ENCODE measurements at places on chromosomes 11 and 22.

DNA sequence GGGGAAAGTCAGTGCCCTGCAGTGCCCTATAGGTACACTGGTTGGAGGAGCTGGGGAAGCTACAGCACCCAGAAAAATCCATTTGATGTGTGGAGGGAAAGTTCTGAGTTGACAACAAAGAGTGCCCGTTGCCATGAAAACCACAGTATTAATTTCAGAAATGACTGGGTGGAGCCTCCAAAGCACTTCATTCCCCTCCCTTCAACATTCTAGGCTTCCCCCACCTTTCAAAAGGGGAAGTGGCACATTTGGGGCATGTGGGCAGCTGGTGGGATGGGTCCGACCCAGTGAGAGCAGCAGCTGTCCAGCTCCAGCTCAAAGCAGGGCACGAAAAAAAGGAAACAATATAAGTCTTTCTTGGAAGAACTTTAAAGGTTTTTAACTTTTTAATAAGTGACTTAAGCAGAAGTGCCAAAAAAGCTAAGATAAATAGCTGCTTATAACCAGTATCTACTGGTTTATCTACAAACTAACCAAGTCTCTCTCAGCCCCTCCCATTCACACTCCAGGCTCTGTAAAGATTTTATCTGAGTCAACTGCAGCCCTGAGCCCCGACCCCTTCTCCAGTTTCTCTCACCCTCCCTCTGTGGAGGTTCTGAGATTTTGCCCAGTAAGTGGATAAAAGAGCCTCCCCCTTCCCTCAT lies 9.0 kb upstream of the AHNAK start:
- no peak for DNase-seq
- H3K27me3 ChIP-seq = no peaks in the 10 kb centered on the region
- H3K36me3 ChIP-seq = peaks cover 5% of the 10 kb centered on the region
- H3K27ac ChIP-seq = peak overlapping the region; percentile 94
- peaks cover 92% of the 10 kb centered on the region for H3K4me1 ChIP-seq

- DNase-seq = no peak
- no peak overlapping the region for H3K27ac ChIP-seq
- H3K36me3 ChIP-seq = no peaks in the 10 kb centered on the region
- H3K4me3 ChIP-seq = no peak overlapping the region
Measured at GRCh38 chr11:35253237-35253636, 114.3 kb downstream of the CD44 start.

GRCh38 chr11:68173926-68174325 lies 39.2 kb downstream of the KMT5B start:
- peaks cover 34% of the 10 kb centered on the region for H3K36me3 ChIP-seq
- no peaks in the 10 kb centered on the region for H3K27me3 ChIP-seq
- H3K27ac ChIP-seq = no peak overlapping the region
- no peak for DNase-seq

GRCh38 chr22:47804281-47804680 lies 1041.8 kb downstream of the TBC1D22A start:
- no peak for DNase-seq
- H3K4me1 ChIP-seq = no peaks in the 10 kb centered on the region
- H3K4me3 ChIP-seq = no peak overlapping the region
- no peak overlapping the region for H3K27ac ChIP-seq

- H3K4me1 ChIP-seq = no peaks in the 10 kb centered on the region
- no peaks in the 10 kb centered on the region for H3K27me3 ChIP-seq
- DNase-seq = no peak
- H3K27ac ChIP-seq = no peak overlapping the region
- H3K36me3 ChIP-seq = no peaks in the 10 kb centered on the region
Measured at GRCh38 chr22:42202669-42203068, 67.8 kb downstream of the TCF20 start.

DNA sequence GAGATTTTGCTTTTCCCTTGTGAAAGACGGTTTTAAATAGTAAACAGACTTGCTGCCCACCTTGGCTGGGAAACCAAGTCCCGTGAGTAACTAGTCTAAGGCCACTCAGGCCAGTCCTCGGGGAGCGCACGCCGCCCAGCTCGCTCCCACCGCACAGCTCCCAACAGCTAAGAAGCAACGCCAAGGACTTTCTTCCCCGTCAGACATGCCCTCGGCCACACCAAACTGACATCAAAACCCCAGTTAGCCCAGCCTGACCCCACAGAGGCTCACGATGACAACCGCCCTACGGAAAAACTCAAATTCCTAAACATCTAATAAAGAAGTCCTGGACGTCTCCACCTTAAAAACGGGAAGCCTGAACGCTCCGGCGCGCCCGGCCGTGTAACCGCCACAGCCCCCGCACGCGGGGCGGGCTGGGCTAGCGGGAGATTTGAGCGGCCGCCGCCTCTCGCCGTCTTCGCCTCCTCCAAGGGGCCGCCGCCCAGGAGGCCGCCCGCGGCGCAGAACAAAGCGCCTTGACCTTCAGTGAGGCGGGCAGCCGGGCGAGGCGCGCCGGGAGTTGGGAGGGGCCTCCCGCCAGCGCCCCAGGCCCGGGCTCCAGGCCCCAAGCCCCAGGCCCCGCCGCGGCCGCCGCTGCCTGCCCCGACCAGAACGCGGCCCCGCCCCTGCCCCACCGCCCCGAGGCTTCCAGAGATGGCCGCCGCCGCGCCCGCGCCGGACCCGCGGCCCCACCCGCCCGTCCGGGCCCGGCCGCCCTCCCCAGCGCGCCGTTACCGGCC lies 486 bp downstream of the NAP1L4 start:
- peak overlapping the region; percentile 97 for H3K27ac ChIP-seq
- no peaks in the 10 kb centered on the region for H3K36me3 ChIP-seq
- H3K27me3 ChIP-seq = no peaks in the 10 kb centered on the region
- peaks cover 35% of the 10 kb centered on the region for H3K4me1 ChIP-seq
- peak overlapping the region; percentile 98 for H3K4me3 ChIP-seq

- H3K27me3 ChIP-seq = no peaks in the 10 kb centered on the region
- H3K4me3 ChIP-seq = no peak overlapping the region
- no peaks in the 10 kb centered on the region for H3K36me3 ChIP-seq
- H3K27ac ChIP-seq = no peak overlapping the region
Measured at GRCh38 chr11:113971506-113972195, 3.3 kb upstream of the HTR3A start.

- peaks cover 61% of the 10 kb centered on the region for H3K4me1 ChIP-seq
- H3K4me3 ChIP-seq = peak overlapping the region; percentile 11
- H3K27me3 ChIP-seq = no peaks in the 10 kb centered on the region
- peak overlapping the region; percentile 98 for H3K27ac ChIP-seq
- peak; percentile 24 for DNase-seq
- H3K36me3 ChIP-seq = no peaks in the 10 kb centered on the region
Measured at GRCh38 chr11:35082321-35083180, 56.4 kb upstream of the CD44 start.

Data from Panc1 (cell line).